ENCODE measurements at places on chromosomes 6 and 20.

DNA sequence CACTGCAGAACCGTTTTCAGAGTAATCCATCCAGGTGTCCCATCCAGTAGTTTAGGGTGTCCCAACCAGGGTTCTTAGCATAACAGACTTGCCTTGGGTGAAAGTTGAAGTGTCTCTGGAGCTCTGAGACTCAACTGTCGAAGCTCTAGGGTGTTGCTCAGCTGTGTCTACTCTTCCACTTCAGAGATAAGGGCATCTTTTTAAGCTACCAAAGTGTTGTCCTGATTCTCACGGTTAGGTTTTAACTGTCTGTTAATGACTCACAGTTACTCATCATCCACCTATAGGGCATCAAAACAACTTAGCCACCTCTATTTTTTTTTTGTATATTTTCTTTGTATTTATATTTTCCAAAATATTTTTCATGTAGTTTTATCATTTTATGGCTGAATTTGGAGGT, 36.9 kb upstream of the TBX18 start:
- DNase-seq = no peak

DNA sequence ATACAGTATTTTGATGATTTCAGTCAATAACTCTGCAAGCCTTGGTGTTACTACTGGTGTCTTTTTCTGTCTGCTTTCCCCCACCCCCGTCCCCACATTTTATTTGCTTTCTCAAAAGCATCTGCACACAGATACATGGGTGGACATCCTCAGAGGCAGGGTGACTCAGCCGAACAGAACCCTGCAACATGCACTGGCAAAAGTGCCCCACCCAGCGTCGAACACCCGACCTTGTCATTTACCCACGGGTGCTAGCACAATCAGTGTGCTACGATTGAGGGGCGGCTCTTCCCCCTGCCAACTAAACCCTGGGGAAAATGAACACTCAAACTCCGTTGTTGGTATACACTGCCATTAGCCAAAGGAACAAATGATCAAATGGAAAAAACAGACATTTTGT, 115.9 kb upstream of the NAA20 start:
- DNase-seq = no peak

DNA sequence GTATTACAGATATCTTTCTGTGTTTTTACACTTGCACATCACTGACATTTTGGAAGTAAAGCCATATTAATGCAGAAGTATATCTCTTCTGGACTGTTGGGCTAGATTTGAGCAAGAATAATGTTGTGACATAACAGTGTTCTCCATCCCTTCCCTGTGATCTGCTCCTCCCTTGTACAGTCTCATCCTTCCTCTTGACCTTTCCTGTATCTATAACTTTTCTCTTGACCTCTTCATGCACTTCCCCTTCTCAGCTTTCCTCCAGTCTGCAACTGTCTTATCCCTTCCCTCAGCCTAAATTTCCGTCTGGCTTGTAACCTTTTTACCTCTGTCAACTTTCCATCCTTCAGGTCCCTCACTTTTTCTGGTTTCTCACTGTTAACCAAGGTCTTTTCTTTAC, 29.8 kb downstream of the NCOA3 start:
- no peak for DNase-seq

- DNase-seq = no peak
Measured at GRCh38 chr6:39189915-39190544, 39.2 kb downstream of the KCNK5 start.

GRCh38 chr6:157689875-157690274, 133.2 kb upstream of the SNX9 start:
- no peak for DNase-seq

GRCh38 chr20:25024171-25024570, 31.6 kb upstream of the APMAP start:
- DNase-seq = peak; percentile 23

GRCh38 chr6:12911427-12911826, 194.9 kb downstream of the PHACTR1 start:
- no peak for DNase-seq

GRCh38 chr6:48110436-48111142, 408 bp downstream of the PTCHD4 start:
- DNase-seq = no peak

DNA sequence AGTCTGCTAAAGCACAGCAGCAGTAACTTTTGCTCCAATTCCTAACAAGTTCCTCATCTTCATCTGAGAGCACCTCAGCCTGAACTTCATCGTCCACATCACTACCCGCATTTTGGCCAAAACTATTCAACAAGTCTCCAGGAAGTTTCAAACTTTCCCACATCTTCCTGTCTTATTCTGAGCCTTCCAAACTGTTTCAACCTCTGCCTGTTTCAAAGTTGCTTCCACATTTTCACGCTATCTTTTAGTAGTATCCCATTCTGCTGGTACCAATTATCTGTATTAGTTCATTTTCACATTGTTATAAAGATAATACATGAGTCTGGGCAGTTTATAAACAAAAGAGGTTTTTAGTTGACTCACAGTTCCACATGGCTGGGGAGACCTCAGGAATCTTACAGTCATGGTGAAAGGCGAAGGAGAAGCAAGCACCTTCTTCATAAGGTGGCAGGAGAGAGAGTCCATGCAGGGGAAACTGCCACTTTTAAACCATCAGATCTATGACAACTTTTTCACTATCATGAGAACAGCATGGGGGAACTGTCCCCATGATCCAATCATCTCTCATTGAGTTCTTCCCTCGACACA, 99.4 kb upstream of the GRIK2 start:
- no peak for DNase-seq

GRCh38 chr20:3404402-3404801, 3.1 kb downstream of the DNAAF9 start:
- no peak for DNase-seq

GRCh38 chr6:15279047-15279661, 33.3 kb downstream of the JARID2 start:
- no peak for DNase-seq

GRCh38 chr20:57813509-57814269, 103.9 kb upstream of the PMEPA1 start:
- no peak for DNase-seq

GRCh38 chr6:82371799-82372546, 8.4 kb downstream of the TPBG start:
- DNase-seq = no peak

- DNase-seq = no peak
Measured at GRCh38 chr6:25464225-25464624, 185.1 kb downstream of the CARMIL1 start.

DNA sequence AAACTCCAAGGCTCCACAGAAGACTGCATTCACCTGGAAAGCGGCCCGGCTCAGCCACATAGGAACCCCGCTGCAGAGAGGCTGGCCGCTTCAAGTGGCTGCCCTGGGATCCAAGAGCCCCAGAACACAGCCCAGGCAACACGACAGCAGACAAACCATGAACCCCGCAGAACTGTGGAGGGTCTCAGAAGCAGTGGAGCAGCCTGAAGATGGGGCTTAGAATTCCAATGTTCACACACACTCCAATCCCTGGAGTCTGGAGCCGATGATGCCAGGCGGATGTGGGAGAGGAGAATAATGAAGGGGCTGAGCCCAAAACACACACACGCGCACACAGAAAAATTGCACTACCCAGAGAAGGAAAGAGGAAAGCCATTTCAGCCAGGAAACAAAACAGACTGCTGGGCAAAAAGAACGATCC, 52.4 kb downstream of the NINL start:
- no peak for DNase-seq

DNA sequence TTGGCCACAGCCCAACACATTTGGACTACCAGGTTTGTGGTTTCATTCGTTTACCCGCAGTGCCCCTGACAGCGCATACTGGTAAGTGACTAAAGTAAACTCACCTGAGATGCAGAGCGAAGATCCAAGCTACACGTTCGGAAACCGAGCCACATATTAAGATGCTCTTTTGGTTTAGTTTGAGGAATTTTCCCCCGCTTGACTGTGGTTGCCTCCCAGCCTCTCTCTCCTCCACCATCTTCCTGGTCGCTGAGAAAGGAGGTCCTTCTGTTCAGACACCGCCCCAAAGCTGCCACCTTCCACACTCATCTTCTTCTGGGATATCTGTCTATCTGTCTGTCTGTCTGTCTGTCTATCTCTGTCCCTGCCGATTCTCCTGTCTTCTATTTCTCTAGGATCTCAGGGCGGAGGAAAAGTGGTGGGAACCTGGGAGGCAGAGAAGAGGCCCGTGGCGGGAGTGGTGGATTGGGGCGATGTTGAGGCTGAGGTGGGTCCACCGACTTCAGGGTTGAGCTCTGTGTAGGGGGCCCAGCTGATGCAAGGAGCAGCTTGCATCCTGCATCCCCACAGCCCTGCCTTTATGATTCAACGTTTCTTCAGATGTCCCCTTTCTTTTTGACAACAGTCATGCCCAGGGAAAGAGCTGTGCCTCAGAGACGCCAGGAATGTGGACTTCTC, 196.9 kb upstream of the ZNF184 start:
- no peak for DNase-seq

DNA sequence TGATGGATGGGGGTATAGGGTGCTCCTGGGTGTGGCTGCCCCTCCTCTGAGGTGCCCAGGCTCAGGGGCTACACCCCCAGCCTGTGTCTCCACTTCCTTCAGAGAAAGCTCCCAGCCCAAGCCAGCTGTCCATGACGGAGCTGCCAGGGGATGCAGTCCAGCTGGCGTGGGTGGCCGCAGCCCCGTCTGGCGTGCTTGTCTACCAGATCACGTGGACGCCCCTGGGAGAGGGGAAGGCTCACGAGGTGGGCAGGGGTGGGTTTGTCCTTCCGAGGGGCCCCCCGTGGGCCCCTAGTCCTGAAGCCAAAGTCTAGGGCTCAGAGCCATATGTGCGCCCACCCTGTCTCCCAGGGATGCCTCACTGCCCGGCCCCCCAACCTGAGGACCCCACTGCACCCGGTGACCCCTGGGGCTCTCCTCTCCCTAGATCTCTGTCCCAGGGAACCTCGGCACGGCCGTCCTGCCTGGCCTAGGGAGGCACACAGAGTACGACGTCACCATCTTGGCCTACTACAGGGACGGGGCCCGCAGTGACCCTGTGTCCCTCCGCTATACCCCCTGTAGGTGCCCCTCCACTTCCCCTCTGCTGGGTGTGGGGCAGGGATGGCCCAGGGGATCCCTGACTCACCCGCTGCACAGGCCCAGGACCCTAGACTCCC, 19.8 kb downstream of the COL20A1 start:
- peak; percentile 67 for DNase-seq

DNA sequence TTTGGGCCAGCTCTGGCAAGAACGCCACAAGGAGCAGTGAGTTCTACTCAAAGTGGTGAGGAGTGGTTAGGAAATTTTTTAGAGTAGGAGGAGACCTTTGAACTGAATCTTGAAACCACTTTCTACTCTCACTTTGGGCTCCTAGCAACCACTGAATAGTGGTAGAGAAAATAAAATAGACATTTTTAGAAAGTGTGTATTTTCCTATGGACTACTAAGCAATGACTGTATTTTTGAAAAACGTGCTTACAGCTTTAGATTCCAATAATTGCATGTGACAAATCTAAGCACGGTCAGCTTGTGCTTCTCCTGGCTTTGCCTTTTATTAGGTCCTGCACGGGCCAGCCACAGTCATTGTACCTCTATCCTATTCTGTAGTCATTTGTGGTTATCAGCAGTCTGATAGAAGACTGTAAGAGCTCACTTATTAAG, 8.7 kb upstream of the IFNGR1 start:
- DNase-seq = no peak

- no peak for DNase-seq
Measured at GRCh38 chr20:41306061-41306727, 11.3 kb downstream of the ZHX3 start.

GRCh38 chr6:39085129-39085797, 29.7 kb downstream of the SAYSD1 start:
- DNase-seq = no peak

DNA sequence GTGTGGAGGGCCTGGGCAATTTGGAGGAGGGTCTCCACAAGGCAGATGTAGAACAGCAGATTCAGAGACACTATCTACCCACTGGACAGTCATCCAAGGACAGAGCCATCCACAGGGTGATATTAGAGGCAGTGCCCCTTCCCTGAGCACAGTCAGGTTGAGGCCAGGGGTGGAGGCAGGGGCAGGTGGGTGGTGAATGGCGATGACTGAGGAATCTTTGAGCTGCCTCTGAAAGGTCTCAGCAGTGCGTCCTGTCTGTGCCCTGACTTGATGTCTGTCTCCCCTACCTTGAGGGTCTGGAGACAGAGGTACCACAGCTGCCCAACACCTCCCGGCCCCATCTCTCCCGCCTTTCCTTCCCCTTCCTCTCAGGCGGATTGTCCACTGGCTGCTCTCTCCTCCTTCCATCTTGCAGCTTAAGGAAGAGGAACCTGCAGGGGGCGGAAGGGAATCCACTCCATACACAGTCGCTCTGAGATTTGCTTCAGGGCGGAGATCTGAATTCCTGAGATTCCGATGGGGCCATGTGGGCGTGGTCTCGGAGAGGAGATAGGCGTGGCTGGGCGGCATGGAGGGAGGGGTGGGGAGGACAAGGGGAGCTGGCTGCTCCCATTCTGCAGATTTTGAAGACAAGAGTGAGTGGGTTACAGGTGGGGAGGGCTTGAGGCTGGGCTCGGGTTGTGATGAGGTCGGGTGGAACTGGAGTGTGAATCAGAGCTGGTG, 1.7 kb downstream of the MUCL3 start:
- DNase-seq = peak; percentile 58

- DNase-seq = no peak
Measured at GRCh38 chr6:119495230-119495683, 145.7 kb upstream of the MAN1A1 start.

DNA sequence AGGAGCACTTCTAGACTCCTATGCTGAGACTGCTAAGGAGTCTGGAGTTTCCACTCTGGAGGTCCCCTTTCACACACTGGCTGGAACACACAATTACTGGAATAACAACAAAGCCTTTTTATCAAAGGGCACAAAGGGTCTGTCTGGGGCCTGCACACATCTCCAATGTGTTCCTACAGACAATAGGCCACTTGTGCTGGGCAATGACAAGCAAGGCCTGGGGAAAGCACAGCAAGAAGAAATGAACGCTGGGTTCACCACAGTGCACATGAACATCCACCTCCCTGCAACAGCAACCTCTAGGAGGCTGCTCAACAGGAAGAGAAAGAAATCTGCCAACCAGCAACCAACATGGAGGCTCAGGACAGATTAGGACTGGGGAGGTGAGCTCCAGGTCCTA, 43.9 kb downstream of the TRPC4AP start:
- DNase-seq = no peak

GRCh38 chr6:166565084-166565967, 21.2 kb downstream of the RAMACL start:
- DNase-seq = no peak

GRCh38 chr6:170402318-170403040, 95.9 kb downstream of the FAM120B start:
- DNase-seq = no peak

DNA sequence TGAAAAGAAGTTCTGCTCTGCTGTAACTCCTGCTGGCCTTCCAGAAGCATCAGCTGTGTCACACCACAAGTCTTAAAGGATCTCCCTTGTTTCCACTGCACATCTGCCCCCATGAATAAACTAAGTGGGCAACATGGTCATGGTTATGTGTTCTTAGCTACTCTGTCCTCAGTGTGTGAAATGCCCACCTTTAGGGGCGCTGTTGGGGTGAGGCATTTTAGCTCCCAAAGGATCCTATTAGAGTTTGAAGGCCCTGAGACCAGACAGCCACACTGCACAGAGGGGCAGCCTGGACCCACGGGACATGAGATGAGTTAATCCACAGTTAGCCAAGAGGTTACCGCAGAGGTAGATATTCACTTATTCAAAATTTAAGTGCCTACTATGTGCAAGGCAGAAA, 294.3 kb upstream of the QKI start:
- no peak for DNase-seq
